COR-L47 (cell line): ENCODE measurements at places on chromosomes 11 and 22.

DNA sequence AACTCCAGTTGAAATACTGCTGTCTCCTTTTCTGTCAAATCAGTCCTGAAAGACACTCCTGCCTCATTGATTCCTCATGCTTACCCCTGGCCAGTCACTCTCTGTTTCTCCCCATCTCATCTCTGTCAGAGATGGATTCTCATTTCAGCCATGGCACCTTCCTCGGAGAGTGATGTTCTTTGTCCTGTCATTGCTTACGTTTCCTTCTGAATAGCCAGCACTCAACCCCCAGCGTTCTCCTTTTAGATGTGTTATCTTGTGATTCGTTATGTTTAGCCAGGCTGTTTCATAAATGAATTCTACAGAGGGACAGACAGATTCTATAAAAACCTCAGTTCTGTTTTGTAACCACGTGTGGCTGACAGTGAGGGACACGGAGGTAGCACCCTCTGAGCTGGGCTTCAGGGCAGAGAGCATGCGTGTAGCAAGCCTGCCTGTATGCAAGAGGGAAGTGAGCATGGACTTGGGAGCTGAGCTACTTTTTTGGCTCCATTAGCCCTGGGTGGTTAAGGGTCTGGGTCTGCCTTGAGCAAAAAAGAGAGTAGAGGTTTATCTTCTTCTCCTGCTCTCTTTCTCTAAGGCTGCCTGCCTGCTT is 354.6 kb downstream of the DDX10 start:
- no peak for DNase-seq

DNA sequence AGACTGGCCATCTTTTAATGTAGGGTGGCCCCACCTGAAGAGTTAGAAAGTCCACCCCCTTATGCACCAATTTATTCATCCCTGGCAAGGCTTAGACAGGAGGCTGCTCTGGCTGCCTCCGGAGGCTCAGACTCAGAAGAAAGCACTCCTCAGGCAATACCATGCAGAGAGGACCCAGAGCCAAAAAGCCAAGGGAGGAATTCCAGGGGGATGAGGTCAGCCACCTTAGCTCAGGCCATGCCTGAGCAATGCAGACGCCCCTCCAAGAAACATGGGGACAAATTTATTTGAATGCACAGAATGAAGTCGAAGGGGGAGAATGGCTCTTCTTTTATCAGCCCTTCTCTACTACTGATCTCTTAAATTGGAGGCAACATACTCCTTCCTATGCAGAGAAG is 39.7 kb upstream of the GLYAT start:
- DNase-seq, result no peak

- DNase-seq, result no peak
These were observed 850.0 kb downstream of the TBC1D22A start for GRCh38 chr22:47612311-47612910.

DNA sequence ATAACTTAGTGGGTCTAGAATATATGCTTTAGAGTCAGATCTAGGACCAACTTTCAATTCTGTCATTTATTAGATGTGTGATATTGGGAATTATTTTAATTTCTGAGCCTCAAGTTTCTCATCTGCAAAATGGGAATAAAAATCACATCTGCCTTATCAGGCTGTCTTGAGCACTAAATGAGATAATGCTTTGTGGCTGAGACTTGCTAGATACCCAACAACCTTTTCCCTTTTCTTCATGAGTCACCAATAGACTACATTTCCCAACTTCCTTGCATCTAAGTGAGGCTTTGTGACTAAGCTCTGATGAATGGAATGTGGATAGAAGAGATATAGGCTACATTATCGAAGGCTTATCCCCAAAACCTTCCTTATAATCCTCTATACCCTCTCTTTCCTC is 220.7 kb upstream of the SESN3 start:
- no peak for DNase-seq

- no peak for DNase-seq
These were observed 182.5 kb downstream of the CADM1 start for GRCh38 chr11:115321605-115322289.

- no peak for DNase-seq
These were observed 11.1 kb downstream of the APOL3 start for GRCh38 chr22:36149441-36149840.
